LHCN-M2 (cell line): ENCODE measurements at places on chromosomes 2 and 18. TPM values are rescaled to one million over a fixed set of nuclear protein-coding genes. Genes with fewer than 3 reads are reported as not detected.

The SUMO1 gene
- total RNA-seq: 113 and 133 TPM in 2 replicates

- no peak for DNase-seq
Observed at GRCh38 chr18:34965566-34965965, 75.6 kb upstream of the MAPRE2 start.

DNA sequence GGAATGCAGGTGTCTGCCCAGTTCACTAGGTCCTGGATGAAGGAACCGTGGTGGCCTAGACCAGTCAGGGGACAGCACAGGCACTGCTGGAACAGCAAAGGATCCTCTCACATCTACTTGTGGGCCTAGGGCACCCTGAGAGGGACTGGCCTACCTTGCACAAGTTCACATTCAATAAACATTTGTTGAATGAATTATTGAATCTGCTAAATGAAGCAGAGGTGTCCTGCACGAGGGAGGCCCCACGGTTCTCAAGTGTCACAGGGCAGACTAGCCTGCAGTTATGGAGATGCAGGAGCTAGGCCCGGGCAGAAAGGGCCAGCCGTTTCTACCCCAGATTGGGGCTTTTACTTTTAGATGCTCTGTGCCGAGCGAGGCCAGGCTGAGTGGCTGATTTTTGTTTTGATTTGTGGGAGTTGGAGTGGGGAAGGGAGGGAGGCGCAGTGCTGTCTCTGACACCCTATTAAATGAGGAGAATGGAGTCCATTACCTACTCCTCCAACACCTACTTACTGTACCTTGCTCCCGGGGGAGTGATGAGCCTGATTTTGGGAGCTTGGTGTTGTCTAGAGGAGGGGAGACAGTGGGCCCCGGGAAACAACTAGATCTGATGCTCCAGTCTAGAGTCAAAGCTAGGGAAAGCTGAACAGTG lies 18.4 kb downstream of the SH2D6 start:
- DNase-seq: peak; percentile 48

DNA sequence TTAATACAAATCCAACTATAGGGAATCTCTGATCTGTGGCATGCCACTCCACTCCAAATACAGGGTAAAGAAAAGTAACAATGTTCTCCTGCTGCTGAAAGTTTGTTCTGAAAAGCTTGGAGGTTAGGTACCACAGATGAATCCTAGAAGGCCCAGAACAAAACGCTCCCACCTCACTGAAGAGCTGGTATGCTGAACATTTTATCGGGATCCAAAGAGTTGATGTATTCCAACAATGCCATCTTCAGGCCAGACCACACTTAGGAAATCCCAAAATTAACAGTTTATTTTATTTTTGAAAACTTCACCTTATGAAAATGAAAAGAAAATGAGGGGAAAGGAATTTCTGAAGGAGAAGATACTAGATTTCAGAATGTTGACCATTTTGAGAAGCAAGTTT lies 145.1 kb upstream of the CDH19 start:
- DNase-seq: no peak

DNA sequence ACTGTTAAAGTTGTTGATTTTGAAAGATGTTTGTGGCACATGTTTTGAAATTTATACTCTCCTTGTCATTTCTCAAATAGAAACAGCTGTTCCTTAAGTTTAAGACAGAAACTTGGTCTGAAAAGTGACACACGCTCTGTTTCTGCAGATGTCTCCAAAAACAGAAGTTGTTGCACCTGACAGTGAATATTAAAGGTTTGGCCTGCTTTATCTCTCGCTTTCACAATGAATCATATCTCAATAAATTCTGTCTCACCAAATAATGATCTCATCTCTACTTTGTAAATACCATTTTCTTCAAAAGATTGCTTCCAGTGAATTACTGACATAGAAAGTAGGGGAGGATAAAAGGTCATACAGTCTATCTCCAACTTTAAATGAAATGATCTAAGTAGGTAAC lies 294.9 kb upstream of the SYT4 start:
- DNase-seq: no peak

DNA sequence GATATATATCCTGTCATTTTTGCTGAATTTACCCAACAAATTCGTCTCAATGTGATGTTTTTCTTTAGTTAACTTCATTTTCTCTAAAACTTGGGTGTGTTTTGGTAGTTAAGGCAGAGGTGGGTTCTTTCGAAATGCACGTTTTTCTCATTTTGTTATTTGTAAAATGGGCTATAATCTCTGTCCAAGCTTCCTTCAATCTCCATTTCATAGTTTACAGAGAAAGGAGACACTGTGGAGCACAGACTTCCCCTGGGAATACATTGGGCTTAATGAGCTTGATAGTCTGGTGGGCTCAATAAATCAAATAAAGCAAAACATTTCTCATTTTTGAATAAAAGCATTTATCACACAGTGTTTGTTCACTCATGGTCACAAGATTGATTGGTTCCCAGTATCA lies 145.1 kb downstream of the AGPS start:
- DNase-seq: no peak

GRCh38 chr2:203867561-203868200 lies at the start of gene CTLA4:
CTLA4 (plus strand) TSS chr2:203867771; CDS start chr2:203867943, 172 bp downstream.
- no peak for DNase-seq

GRCh38 chr18:52615321-52615720 lies 275.3 kb downstream of the DCC start:
- no peak for DNase-seq
